ENCODE measurements at places on chromosomes 7 and 10.

DNA sequence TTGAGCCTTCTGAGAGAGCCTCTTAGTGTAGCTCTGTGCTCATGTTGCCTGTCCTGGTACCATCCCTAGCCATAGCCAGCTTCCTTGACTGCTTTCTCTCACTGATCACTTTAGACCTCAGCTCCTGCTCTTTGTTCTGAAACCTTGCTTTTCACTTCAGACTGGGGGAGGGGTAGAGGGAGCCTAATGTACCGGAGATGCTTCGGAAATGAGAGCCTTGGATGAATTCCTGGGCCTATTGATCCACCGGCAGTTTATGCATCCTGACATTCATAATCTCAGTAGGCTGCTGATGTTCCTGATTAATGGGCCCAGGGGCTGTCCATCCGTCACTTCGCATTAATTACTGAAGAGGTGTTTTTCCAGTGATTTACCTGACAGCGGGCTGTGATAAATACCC, 38.8 kb downstream of the R3HCC1L start:
- DNase-seq, result no peak

DNA sequence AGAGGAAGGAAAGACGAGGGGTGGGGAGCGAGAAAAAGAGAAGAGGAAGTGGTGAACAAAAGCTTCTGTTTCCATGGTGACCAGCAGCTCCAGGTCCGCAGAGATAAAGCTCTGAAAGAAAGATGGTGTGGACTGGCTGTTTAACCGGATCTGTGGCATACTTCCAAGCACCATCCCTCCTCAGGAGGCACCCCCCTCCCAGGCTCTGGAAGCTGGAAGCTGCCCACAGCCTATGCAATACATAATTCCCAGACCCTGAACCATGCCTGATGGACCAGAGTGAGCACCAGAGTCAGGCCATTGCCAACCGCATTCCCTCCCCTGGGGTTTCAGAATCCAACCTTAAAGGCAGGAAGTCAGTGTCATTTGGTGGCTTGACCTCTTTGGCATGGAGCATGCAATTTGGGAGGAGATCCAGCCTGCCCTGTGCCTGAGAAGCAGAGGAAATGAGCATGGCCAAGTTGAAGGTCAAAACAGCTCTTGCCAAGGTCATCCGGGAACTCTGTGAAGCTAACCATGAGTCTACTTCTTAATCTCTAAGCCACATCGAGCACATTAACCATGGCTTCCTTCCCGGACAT, 22.2 kb upstream of the CPXM2 start:
- DNase-seq, result no peak

GRCh38 chr10:22850541-22850940, 77.3 kb upstream of the ARMC3 start:
- DNase-seq, result no peak

DNA sequence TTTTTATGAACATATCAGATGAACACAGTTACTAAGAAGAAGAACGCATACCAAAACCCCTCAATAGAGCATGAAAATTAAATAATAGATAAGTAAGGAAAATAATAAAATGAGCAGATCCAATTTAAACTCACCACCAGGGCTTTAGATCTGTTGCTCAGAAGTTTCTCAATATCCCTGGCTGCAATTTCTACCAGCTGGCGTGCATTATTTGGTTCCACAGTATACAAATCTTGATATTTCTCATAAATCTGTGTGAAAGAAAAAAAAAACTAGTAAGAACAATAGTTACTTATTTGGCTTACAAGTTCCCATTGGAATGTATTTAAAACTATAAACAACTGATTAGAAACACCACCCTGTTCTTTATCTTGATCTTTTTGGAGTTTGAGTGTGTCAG, 108.6 kb downstream of the CACNA2D1 start:
- DNase-seq, result no peak

GRCh38 chr7:150317748-150318444, 5.3 kb upstream of the LRRC61 start:
- DNase-seq, result no peak

DNA sequence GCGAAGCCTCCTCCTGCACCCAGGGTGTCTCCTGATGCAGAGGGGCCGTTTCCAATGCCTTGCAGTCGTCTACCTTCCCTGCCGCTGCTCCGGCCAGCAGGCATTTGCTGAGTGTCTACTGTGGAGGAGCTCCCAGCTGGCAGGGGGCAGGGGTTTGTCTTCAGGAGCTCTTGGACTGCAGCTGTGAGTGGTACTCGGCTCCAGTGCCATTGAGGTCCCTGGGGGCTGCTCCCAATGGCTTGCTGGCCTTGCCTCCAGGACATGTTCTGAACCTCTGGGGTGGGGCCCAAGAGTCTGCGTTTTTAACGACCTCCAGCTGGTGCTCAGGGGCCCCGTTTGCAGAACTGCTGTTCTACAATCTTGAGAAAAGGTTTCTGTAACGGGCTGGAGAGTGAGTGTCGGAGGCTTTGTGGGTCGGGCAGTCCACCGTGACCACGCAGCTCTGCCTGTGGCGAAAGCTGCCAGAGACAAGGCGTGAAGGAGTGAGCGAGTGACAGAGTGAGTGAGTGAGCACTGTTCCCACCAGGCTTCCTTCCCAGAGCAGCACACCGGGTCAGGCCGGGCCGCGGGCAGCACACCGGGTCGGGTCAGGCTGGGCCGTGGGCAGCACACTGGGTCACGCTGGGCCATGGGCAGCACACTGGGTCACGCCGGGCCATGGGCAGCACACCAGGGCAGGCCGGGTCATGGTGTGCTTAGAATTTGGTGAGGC, 520.2 kb downstream of the PTPRN2 start:
- DNase-seq, result no peak

DNA sequence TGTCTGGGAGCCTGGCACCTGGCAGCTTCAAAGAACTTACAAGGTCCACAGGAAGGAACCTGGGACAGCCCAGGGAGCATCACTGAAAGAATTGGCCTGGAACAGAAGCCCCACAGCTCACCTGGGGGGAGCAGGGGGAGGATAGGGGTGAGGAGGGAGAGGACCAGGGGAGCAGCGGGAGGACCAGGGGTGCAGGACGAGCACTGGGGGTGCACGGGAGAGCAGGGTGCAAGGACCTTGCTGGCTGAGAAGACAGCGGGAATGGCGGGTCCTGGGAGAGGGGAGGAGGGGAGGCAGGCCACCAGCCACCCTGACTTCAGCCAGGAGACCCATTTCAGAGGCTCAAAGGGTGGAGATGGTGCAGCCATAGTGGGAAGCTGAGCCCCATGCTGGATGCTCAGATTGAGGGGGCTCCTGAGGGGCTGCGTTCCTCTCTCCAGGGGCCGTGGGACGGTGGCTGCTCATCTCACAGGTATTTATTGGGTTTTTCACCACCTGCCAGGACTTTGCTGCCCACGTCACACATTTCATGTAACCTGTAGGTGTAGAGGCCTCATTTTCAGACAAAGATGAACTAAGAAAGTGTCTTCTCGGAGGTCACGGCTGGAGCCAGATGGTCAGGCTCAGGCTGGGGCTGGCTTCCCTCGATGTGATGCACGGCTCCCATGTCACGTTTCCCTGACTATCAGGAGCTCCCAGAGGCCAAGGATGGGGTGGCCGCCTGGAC, 110.1 kb downstream of the WDR37 start:
- DNase-seq, result no peak

- DNase-seq, result peak; percentile 25
These were observed 285.9 kb upstream of the SMIM30 start for GRCh38 chr7:113404245-113404644.

- no peak for DNase-seq
These were observed 499.3 kb downstream of the INHBA start for GRCh38 chr7:41203542-41203941.

GRCh38 chr7:30984359-30985107, 20.8 kb downstream of the GHRHR start:
- DNase-seq, result no peak

GRCh38 chr7:128899392-128899791, 11.1 kb downstream of the KCP start:
- no peak for DNase-seq

DNA sequence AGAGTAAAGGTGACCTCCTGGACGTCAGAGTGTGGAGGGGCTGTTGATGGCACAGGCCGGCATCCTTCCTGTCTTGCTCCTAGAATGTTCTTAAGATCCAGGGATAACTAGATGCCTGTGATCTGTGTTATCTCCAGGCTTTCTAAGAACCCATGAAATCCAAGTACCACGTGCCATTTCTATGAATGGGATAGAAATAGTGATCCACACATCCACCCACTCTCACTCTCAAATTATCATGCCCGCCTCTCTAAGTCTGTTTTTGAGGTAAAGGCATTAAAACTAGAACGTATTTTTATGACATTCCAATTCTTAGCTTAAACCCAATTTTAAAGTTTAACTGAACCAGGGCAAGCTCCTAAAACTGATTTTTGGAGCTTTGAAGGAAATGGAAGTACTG, 622.5 kb downstream of the PARD3 start:
- DNase-seq, result no peak

- no peak for DNase-seq
These were observed 82.2 kb downstream of the PARD3 start for GRCh38 chr10:34732926-34733325.

- peak; percentile 4 for DNase-seq
These were observed 219.7 kb upstream of the ZMIZ1 start for GRCh38 chr10:78849115-78849514.

GRCh38 chr7:11620406-11621253, 211.4 kb downstream of the THSD7A start:
- no peak for DNase-seq

GRCh38 chr7:101602082-101602481, 27.0 kb downstream of the MYL10 start:
- no peak for DNase-seq

DNA sequence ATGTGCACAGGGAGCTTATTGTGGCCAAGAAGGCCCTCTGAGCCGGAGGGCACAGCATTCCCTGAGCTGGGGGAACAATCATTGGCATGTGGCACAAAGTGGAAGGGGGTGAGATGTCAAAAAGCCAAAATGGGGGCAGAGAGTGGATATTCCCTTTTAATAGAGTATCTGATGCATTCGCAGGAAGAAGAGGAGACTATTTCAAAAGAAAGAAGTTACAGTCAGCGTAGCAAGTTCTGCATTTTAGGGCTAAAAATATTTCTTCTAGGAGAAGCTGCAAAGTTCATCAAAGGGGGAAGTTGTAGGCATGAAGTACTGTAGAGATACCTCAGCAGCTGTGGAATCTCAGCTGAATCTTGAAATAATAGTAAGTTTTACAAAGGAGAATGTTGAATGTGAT, 136.0 kb upstream of the WDR11 start:
- DNase-seq, result no peak

GRCh38 chr7:156607332-156608172, 33.0 kb upstream of the RNF32 start:
- DNase-seq, result no peak

DNA sequence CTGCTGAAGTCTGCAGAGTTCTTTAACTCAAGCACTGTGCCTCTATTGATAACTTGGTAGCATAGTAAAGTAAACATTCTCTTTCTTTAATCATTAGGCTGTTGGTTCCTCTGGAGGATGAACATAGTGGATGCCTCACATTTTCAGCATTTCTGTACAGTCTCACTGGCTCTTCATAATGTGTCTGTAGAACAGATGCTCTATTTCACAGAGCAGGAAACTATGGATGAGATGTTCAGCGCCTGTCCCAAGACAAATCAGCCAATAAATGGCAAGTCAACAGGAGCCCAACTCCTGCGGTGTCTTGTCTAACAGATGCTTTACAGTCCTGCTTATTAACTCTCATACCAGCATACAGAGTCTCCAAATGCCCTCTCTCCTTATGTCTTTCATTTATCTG, 36.5 kb downstream of the NRBF2 start:
- DNase-seq, result no peak

GRCh38 chr10:1739751-1740150, 2.4 kb upstream of the ADARB2 start:
- DNase-seq, result no peak

- DNase-seq, result no peak
These were observed 251.6 kb downstream of the USP6NL start for GRCh38 chr10:11359869-11360268.

- DNase-seq, result no peak
These were observed 181.6 kb downstream of the GALNT17 start for GRCh38 chr7:71313553-71313952.

DNA sequence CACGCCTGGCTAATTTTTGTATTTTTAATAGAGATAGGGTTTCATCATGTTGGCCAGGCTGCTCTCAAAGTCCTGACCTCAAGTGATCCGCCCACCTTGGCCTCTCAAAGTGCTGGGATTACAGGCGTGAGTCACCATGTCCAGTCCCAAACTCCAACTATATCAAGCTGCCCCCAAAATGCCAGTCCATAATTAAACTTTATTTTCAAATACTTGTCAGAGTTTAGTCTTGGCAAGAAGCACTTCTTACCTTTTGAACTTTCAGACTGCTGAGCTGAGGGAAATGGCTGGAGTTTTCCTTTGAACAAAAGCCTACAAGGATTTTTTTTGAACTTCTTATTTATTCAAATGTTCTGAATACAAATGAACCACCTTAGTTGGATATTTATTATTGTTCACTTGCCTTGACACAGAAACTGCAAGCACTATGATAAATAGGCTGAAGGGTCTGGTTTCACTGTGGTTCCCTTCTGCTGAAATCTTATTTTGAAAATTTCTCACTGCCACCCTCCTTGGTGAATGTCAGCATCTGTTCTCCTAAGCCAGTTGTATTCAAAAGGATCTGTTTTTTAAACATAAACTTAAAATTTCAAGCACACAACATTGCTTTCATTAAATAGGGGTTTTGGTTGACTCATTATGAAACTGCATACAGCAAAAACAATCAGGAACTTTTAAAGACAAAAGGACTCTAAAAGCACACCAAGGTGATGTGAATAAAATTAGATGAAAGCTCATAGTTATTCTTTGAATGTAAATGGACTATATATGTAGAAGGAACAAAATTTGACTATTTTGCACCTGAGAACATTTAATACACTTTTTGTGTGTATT, 101.7 kb upstream of the SLC26A5 start:
- no peak for DNase-seq

- DNase-seq, result no peak
These were observed 43.1 kb upstream of the EN2 start for GRCh38 chr7:155414547-155415492.

DNA sequence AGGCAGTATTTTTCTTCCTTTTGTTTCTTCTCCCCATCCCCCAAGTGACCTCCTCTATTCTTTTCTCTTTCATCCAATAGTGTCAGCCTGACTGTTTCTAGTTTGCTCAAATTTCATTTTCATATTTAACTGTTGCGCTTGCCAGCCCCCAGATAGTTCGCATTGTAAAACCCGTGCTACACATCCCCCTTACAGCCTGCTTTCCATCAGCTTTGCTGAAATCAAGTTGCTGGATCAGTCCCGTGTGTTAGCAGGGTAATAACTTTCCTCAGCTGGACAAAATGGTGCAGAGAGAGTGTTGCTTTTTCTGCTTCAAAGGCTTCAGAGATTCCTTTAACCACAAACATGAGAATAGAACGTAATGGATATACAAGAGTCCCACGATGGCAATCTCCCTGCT, 180.6 kb upstream of the NPVF start:
- DNase-seq, result no peak

DNA sequence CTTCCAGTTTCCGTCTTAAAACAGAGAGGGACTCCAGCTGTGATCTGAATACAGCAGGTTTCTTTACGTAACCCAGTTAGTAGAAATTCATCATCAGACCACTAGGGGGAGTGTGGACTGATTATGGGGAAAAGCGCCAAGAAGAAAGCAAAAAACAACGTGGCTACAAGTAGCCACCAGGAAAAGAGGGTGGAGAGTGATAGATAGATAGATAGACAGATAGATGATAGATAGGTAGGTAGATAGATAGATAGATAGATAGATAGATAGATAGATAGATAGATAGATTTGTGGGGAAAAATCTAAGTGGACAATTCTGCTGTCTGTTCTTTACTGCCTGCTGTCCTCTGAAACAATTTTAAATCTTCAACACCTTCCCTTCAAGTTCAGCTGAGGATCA, 12.7 kb upstream of the AKR1B10 start:
- DNase-seq, result peak; percentile 55

- no peak for DNase-seq
These were observed 181.3 kb downstream of the PTPRN2 start for GRCh38 chr7:158406364-158406763.

Data from NCI-H1436 (cell line).